Endothelial cell of umbilical vein (primary cell): ENCODE measurements at places on chromosomes 3 and 15. TPM values are rescaled to one million over a fixed set of nuclear protein-coding genes. Genes with fewer than 3 reads are reported as not detected.

GRCh38 chr15:80822676-80823075, 43.5 kb downstream of the CEMIP start:
- no peaks in the 10 kb centered on the region for H3K4me1 ChIP-seq
- H3K4me3 ChIP-seq, result no peak overlapping the region
- no peaks in the 10 kb centered on the region for H3K27me3 ChIP-seq
- no peak overlapping the region for H3K27ac ChIP-seq
- no peak for DNase-seq

The PARP15 gene
- total RNA-seq, result 0.99 and 1.4 TPM in 2 replicates

The SLC12A1 gene
- total RNA-seq, result not detected in 2 replicates

DNA sequence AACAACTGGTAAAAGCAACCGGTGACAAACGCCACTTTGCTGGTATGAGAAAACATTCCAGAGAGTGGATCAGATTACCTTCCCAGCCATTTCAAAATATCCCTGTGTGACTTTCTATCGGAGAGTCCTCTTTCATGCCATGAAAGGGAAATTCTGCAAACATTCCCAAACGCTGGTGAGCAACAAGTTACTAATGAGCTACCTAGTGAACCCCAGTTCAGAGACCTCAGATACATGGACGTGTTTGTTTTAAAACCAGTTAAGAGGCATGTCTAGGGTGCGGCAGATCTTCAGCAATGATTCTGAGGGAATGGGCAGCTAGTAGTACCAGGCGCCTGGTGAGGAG, 418.2 kb upstream of the NR2F2 start:
- H3K4me1 ChIP-seq, result no peaks in the 10 kb centered on the region
- DNase-seq, result no peak
- H3K27me3 ChIP-seq, result no peaks in the 10 kb centered on the region
- H3K4me3 ChIP-seq, result no peak overlapping the region

The ECT2 gene
- 44.7 and 47.5 TPM in 2 replicates for total RNA-seq

GRCh38 chr15:42226648-42227047, 18.5 kb upstream of the VPS39 start:
- no peaks in the 10 kb centered on the region for H3K27me3 ChIP-seq
- H3K36me3 ChIP-seq, result peaks cover 12% of the 10 kb centered on the region
- no peak overlapping the region for H3K4me3 ChIP-seq
- H3K27ac ChIP-seq, result no peak overlapping the region

DNA sequence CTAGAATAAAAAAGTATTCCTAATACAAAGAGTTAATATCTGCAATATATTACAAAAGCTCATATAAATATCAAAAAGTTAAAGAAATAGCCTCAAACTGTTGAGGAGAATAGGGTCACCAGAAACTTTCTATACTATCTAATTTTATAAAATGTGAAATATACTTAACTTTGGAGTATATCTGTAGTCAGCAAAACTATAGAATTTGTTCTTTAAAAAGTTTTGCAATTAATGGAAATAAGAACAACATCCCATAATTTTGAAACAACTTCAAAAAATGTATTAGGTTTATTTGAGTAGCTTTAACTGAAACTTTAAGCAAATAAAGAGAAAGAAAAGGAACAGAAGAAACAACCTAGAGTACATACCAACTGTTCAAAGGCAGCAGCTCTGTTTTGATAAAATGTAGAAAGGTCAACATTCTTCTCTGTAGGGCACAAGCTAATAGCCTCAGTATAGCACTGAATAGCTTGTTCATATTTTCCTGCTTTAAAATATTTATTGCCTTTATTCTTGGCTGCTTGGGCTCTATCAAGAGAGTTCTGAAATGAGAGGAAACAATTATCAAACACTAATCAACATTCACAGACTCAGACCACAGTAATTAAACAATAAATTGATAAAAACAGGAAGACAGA, 14.3 kb downstream of the TOMM70 start:
- H3K4me1 ChIP-seq, result peaks cover 21% of the 10 kb centered on the region
- H3K36me3 ChIP-seq, result peaks cover 11% of the 10 kb centered on the region
- no peaks in the 10 kb centered on the region for H3K27me3 ChIP-seq
- H3K4me3 ChIP-seq, result no peak overlapping the region

GRCh38 chr15:57152666-57153539, 223.4 kb upstream of the CGNL1 start:
- DNase-seq, result peak; percentile 91
- no peaks in the 10 kb centered on the region for H3K36me3 ChIP-seq
- H3K27ac ChIP-seq, result peak overlapping the region; percentile 70
- no peaks in the 10 kb centered on the region for H3K27me3 ChIP-seq

DNA sequence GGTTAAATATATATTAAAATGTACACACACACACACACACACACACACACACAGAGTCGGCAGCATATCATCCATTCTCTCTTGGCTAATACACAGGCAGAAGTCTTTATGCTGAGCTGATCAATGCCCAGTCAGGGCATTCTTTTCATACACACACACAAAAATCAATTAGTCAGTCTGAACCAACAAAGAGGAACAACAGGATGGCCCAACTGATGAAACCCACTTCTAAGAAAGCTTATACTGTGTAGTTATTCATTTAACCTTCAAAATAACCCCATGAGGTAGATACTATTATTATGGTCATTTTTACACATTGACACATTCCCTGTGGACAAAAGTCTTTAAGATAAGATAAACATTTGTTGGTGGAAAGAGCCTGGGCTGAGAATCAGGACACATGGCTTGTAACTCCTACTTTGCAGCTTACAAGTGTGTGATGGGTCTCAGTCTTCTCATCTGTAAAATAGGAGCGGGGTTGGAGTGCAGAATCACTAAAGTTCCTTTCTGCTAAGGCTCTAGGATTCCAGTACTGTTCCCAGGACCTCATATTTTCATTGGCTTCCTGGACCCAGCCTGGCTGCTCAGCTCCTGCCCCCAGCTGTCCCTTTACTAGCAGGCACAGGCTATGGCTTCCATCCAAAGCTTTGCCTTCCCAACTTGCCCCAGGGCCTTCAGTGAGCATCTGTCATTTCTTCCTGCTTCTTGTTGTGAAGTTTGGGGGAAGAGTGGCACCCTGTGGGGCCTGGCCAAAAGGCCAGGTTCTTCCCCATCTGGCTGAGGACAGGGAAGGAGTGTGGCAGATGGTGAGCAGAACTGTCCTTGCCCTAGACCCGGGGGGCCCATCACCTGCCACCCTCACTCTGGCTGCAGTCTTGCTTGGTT, 27.2 kb upstream of the GLCE start:
- no peaks in the 10 kb centered on the region for H3K36me3 ChIP-seq
- H3K4me1 ChIP-seq, result no peaks in the 10 kb centered on the region
- DNase-seq, result no peak
